ENCODE measurements at places on chromosomes 3 and 15. TPM values are rescaled to one million over a fixed set of nuclear protein-coding genes. Genes with fewer than 3 reads are reported as not detected.

The TRH gene
- not detected for total RNA-seq

DNA sequence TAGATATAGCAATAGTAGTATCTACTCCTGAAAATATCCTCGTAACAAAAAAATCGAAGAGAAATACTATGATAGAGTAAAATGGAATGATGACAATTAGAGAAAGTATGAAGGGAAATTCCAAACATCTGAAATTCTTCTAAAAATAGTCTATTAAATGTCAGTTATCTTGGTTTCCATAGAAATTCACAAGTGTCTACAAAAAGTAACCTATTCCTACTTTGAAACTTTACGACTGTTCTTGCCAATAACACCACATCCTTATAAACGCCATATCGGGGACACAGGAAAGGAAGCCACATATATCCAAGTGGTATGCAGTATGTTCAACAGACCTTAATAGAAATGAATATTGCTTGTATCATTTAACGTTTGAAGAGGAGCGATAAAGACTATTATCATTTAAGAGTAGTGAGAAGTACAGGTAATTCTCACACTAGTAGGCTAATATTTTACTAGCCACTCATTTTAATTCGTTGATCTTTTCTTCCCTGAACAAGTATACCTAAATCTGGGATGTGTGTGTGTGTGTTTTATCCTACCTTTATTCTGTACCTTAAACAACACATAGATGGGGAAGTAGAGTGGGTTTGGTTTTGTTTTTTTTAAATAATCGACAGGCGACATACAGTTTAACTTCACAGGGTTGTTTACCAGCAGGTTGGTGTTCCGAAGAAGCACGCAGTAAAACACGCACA lies 1.2 kb downstream of the GPR176 start:
- H3K27ac ChIP-seq: no peak overlapping the region
- H3K4me3 ChIP-seq: no peak overlapping the region
- peaks cover 10% of the 10 kb centered on the region for H3K27me3 ChIP-seq
- H3K36me3 ChIP-seq: no peaks in the 10 kb centered on the region
- DNase-seq: no peak

The SUCNR1 gene
- total RNA-seq: not detected

DNA sequence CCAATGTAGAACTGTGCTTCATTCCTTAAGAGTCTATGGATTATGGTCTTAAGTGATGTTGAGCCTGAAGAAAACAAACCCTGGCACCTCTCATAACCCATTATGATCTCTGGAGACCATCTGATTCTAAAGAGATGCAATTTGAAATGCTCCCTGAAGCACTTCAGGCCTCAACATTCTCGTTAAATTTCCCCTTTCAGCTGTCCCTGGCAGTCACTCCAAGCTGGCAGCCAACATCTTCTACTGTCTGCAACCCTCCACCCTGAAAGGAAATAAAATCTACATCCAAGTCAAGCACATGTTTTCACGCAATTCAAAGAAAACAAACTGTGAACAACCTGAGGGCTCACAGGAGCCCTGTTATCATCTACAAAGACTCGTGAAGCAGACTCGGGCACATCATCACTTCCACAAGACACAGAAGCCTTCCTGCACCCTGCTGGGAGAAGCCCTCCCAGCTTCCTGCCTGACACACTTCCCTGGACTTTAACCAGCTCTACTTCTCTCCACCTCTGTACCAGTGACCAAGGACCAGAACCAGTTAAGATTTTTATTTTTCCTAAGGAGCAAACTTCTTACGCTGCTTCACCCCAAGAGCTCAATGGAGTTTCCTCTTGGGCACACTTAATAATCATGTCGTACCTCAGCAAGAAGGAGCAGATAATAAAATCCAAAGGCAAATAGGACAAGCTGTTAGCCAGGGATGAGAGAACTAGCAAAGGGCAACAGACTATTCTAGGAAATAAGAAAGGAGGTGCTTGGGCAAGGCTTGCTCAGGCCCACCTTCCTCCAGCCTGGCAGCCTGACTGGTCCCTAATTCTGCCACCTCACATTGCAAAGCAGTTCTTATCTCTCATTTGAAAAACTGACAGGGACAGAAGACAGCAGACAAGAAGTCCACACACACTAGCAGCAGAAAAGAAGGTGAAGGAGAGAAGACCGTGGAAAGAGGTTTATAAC lies 67.1 kb downstream of the MAGI1 start:
- DNase-seq: no peak
- H3K36me3 ChIP-seq: no peaks in the 10 kb centered on the region
- H3K27ac ChIP-seq: no peak overlapping the region

- H3K4me1 ChIP-seq: peaks cover 24% of the 10 kb centered on the region
- no peaks in the 10 kb centered on the region for H3K36me3 ChIP-seq
- DNase-seq: no peak
- H3K4me3 ChIP-seq: no peak overlapping the region
These were observed 16.8 kb upstream of the CRBN start for GRCh38 chr3:3196148-3196861.

DNA sequence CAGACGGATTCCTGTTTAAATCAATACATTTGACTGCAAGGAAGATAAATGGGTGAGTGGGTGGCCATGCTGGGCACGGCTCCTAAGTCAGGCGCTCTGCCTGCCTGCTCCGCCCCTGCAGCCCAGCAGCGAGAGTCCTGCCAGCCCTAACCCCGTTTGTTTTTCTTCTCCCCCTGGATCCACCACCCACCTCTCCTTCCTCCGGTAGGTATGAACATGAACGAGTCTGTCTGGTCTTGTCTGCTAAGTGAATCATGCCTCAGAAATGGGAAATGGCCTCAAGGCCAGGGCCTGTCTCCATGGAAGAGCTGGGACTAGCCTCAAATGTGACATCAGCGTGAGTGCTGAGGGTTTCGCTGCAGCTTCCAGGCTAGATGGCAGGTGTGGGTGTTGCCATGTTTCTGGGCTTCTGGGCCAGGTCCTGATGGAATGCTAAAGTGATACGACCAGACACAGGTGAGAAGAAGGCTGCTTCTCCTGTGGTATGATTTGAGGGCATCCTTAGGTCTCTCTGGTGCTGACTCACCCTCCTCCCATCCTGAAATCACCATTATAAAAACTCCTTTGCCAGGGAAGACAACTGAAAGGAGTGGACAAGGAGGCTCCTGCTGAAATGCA lies 5.6 kb upstream of the FEM1B start:
- no peak overlapping the region for H3K4me3 ChIP-seq
- no peak overlapping the region for H3K27ac ChIP-seq
- no peak for DNase-seq
- H3K27me3 ChIP-seq: no peaks in the 10 kb centered on the region
- no peaks in the 10 kb centered on the region for H3K36me3 ChIP-seq
- H3K4me1 ChIP-seq: peaks cover 6% of the 10 kb centered on the region

Data from CD8-positive, alpha-beta memory T cell (primary cell).